ENCODE measurements at places on chromosomes 5 and 9.

GRCh38 chr5:133475986-133476385 lies 136.4 kb downstream of the FSTL4 start:
- DNase-seq: no peak

GRCh38 chr5:129400395-129400983 lies 59.6 kb upstream of the ADAMTS19 start:
- no peak for DNase-seq

DNA sequence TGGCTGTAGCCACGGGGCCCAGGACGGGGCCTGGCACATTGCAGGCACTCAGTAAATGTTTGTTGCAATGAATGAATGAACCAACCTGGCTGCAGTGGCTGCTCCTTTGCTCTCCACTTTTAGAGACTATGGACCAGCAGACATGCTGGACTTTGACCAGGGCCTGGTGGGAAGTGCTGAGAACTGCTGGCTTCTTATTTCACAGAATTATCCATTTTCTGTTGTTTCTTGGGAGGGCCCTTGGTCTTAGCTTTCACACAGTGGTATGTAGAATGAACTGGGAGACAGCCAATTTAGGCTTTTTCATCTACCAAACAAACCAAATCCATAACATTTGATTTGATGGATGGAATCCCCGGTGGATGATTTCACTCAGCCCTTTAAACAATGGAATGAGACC lies 78.0 kb upstream of the LHFPL2 start:
- DNase-seq: no peak

DNA sequence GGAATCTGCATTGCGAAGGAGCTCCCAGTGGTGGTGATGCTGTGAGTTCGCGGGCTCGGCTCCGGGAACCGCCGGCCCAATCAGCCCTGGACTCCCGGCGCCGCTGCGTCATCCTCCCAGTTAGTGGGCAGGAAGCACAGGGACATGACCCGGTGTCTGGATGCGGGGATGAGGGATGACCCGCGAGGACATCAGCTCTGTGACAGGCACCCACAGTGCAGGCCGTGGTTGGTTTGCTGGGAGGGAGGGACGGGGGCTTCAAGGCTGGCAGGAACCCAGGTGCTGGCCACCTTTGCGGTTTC lies 996 bp downstream of the NXNL2 start:
- no peak for DNase-seq

- DNase-seq: no peak
These were observed 172.6 kb downstream of the FGF18 start for GRCh38 chr5:171592076-171592475.

Data from NCI-H510A treated with DMSO at 0.1 percent for 48 hours (cell line).